Kidney tubule cell (primary cell): ENCODE measurements at places on chromosomes 3 and 15.
A peak's percentile ranks its signal among the peaks of the same experiment; 100 is the strongest.

GRCh38 chr3:156615592-156616173 lies 58.7 kb upstream of the TIPARP start:
- peak; percentile 98 for DNase-seq

GRCh38 chr3:105499961-105500360 lies 133.3 kb downstream of the ALCAM start:
- DNase-seq, result no peak

DNA sequence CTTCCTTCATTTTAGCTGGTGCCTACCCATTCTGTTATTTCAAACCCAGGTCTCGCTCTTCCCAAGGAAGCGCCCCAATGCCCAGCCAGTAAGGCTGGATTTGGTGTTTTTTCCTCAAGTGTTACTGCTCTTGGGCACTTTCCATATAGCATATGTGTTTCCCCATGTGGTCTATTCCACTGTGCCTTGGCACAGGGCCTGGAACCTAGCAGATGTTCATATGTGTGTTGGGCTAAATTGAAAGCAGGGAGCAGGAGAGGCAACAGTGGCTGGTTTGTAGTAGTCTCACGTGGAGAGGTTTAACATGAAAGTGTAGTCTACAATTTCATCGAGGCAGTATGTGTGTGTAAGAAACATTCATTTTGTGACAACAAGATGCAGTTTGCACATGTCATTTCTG lies 48.2 kb upstream of the TEX264 start:
- no peak for DNase-seq

DNA sequence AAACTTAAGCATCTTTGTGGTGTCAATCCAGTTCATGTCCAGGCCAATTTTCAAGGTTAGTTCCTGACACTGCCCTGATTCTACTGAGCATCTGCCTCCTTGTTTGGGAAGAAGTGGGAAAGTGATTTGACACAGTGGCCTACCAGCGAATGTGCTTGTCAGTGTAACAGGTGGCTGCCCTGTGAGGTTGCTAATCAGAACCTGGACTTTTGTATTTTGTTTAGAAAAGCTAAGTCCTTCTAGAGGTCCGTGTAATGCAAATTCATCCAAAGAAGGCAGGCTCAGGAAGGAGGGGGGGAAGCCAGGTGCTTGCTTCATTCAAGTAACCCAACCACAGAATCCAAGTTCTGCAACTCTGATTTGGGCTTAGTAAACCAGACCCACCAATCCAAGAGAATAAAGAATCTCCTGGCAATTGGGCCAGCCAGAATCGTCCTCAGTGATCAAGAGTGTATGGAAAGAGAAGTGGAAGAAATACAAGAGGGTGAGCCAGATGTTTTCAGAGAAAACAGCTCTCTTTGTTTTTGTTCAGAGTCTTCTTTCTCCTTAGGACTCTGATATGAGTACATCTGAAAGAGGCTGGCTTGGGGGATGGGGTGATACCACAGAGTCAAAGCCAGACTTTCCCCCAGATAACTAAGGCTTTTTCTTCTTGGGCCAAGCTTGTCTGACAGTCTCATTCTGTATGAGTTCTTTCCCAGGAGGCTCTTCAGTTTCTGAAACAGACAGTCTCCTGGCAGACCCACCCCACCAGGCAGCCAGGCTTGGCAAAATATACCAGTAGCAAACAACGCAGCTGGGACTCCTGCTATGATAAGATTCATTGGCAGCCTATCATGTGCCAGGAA lies 508.9 kb upstream of the TBL1XR1 start:
- DNase-seq, result no peak

DNA sequence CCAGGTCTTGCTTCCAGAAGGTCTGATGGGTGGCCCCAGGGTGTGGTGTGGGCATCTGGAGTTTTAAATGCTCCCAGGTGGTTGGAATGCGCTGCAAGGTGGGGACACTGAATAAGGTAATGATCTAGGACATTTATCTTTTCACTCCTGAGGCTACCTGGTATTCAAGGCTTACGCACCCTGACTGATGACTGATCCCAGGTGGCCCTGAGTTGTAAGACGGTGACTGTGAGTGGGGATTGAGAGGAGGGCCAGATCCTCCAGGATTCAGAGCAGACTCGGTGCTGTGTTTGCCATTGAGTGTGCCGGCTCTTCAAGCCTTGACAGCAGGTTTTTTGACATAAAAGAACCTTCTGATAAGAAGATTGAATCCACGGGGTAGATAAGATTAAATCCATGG lies 40.3 kb downstream of the SLC6A20 start:
- DNase-seq, result no peak

- peak; percentile 88 for DNase-seq
Observed at GRCh38 chr3:8500319-8500988, 1.2 kb upstream of the LMCD1 start.

GRCh38 chr3:12143949-12144504 lies 14.7 kb downstream of the TIMP4 start:
- DNase-seq, result no peak

GRCh38 chr3:30269751-30270445 lies 336.5 kb upstream of the TGFBR2 start:
- peak; percentile 77 for DNase-seq

DNA sequence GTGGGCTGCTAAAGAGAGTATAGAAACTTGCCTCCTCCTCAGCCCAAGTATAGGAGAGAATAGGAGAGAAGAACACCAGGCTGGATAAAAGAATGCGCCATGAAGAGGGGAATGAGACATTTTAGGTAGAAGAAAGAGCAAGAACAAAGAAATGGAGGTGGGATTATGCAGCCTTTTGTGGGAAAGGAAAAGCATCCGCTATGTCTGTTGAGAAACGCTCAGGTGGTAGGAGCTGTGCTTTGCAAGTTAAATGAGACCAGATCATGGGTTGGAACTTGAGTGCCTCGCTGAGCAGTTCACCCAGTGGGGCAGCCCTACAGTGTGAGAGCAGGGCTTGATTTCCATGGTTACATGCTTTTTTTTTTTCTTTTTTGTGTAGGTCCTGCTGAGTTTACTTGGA lies 11.5 kb upstream of the RTP1 start:
- DNase-seq, result no peak

- no peak for DNase-seq
Observed at GRCh38 chr15:39199076-39199475, 381.8 kb upstream of the THBS1 start.

DNA sequence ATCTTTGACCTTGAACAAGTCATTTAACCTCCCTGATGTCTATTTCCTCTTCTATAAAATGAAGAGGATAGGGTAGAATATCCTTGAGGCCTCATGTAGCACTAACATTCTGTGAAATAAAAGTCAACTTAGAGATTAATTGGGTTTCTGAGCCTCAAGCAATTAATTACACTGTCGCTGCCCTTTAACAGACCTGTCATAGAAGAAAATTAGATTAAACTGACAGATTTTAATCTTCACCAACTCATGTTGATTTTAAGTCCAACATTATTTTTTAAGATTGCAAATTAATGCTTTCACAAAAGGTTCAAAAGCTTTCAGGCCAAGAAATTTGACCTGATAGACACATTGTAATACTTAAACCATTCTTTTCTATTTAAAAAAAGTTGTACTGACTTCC lies 8.1 kb upstream of the MNS1 start:
- DNase-seq, result no peak

GRCh38 chr3:146189519-146190173 lies 28.7 kb upstream of the PLOD2 start:
- DNase-seq, result peak; percentile 70

DNA sequence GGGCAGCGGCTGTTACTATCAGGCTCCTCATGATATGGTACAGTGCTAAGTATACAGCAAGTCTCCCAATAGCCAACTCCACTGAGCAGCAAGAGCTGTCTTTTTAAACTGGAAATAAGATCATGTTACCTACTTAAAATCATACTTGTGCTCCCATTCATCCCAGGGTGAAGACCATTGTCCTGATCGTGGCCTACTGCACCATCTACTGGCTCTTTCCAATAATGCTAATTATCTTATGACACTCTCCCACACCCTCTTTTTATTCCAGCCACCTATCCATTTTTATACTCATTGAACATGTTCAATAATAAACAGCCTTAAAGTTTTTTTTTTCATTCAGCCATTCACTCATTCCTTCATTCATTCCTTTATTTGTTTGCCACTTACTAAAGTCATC lies 117.7 kb downstream of the GBE1 start:
- DNase-seq, result peak; percentile 14

- no peak for DNase-seq
Observed at GRCh38 chr3:71723452-71724170, 1.6 kb downstream of the EIF4E3 start.

- no peak for DNase-seq
Observed at GRCh38 chr3:126733061-126733430, 29.0 kb downstream of the CHCHD6 start.

GRCh38 chr15:57328897-57329296 lies 47.4 kb upstream of the CGNL1 start:
- no peak for DNase-seq

- no peak for DNase-seq
Observed at GRCh38 chr15:70327328-70327855, 229.7 kb upstream of the TLE3 start.

DNA sequence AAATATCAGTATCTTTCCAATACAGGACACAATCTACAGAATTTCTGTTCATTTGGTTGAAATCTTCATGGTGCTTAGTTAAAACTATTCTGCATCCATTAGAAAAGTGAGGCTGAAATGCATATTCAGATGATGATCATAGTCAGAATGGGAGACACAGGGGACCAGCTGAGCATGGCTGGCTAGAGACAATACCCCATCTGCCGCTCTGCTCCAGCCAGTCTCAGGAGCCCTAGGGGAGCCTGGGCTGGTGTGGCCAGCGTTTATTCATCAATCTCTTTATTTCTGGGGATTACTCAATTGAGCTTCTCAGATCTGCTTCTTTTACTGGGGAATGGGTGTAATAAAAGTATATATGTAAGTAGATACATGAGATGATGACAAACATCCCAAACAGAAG lies 470.9 kb upstream of the CDIN1 start:
- no peak for DNase-seq

- DNase-seq, result peak; percentile 94
Observed at GRCh38 chr15:88623061-88623460, 1.9 kb downstream of the AEN start.

DNA sequence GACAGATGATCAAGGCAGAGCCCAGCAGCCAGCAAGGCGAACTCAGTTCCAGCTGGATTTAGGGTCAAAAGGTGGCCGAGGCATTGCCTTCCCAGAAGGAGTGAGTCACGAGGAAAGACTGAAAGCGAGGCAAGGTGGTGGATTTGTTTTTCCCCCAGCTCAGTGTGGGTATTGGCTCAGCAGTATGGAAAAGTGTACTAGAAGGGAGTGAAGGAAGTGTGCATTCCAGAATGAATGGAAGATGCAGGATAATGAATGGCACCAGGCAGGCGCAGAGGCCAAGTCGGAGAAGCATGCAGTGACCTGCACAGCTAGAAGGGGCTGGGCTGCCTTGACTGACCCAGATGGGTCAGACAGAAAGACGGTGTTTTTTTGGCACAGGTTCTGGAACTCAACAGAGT lies 46.3 kb downstream of the FOXP1 start:
- peak; percentile 90 for DNase-seq

DNA sequence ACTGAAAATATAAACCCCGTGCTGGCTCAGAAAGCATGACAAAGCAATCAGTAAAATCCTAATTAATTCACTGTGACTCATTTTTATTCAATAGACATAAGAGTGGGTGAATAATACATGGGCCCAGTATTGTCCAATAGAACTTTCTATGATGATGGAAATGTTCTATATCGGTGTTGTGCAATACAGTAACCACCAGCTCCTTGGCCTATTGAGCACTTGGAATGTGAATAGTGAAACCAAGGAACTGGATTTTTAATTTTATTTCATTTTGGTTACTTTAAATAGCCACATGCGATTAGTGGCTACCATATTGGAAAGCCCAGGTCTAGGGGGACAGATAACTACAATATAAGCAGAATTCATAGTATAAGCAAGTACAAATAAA lies 69.8 kb upstream of the PPP2R3A start:
- peak; percentile 89 for DNase-seq

- no peak for DNase-seq
Observed at GRCh38 chr3:37806505-37807200, 55.0 kb upstream of the CTDSPL start.

DNA sequence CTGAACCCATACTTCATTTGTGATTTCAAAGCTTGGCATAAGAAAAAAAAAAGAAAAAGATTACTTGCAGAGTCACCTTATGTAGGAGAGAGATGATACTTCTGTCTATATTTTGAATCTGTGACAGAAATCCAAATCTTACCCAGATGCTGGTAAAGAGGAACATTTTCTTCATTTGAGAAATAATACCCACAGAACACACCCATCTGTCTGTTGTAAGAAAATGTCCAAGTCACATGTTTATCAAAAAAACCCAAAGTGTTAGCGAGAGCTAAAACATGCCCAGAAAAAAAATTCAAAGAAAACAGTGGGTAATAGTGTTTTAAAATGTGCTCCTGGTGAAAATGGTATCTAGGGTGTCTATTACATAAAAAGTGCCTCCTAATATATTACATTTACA lies 18.0 kb upstream of the RAP2B start:
- DNase-seq, result no peak

GRCh38 chr15:57698991-57699390 lies 7.5 kb upstream of the POLR2M start:
- DNase-seq, result no peak

DNA sequence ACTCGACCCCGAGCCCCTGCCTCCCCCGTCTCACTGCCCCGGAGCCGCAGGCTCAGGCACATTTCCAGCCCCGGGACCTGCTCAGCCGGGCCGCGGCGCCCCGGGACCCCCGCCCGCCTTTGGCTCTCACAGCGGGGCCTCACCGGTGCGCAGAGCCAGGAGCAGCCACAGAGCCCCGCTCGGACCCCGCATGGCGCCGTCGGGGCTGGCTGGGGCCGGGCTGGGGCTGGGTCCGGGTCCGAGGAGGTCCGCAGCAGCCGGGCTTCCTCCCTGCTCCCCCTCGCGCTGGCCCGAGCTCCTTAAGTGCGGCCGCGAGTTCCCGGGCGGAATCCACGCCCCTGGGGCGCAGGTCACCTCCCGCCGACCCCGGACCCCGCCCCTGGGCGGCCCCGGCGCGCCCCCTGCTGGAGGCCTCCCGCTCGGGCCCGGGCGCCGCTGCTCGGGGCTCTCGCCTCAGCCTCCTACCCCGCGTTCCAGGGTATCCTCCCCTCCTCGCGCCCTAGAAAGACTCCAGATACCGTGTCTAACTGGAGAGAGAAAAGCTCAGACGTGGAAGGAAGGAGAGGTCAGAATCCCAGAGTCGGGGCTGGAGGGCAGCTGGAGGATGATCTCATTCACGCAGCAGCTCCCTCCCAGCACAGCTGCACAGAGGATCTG lies at the start of gene MELTF:
Gene MELTF, minus strand, starts transcription at position 307 of the 657 bp plus-strand sequence. Its CDS starts 115 bp downstream, at position 192.
- peak; percentile 77 for DNase-seq

DNA sequence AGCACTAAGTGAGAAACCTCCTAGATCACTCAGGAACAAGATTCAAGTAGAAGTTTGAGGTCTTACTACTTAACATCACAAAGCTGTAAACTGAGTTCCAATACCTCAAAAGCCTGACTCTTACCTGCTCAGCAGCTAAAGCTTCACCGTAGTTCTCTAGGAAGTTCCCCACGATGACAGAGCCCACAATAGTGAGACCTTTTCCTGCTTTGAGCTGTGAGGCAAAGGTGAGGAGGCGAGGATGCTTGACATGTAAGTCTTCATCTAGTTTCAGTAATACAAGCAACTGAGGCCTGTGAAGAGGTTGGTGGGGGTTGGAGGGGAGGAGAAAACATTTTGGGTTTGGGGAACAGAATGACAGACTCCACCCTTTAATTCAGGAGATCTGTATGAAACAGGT lies 15.7 kb downstream of the EMC4 start:
- DNase-seq, result peak; percentile 13
